RPMI7951 (cell line): ENCODE measurements at places on chromosomes 16 and 17.

DNA sequence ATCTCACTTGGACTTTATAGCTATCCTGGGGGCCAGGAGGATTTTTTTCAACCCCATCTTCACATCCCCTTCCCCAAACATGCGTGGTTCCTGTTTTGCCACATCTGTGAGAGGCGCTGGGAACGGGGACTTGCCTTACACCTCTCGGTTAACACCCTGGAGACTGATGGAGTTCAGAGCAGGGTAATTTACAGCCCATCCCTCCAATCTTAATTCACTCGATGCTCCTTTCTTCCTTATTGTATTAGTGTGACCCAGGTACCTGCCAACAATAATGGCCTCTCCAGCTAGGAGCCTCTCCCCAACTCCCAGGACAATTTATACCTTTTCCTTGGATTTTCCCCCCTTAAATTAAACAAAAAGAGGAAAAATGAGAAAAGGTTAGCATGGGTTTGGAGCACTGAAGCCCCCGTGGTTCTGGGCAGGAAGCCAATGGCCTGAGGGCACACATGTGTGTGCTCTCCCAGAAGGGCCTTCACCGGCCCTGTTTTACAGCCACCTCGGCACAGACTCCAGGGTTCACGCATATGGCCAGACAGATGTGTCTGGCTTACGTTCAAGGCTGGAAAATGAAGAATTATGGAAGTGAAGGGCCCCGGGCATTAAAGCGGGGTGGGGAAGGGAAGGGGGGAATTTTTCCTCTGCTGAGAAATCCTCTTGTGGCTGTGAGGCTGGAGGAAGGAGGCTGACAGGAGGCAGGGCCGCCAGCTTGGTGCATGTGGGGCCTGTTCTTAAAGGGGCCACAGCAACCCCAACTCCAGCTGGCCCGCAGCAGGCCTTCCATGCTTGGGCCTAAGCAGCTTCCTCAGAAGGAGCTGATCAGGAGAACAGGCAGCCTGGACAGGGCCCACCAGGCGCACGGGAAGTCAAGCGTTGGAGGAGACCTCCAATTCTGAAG lies 21.4 kb downstream of the HIC1 start:
- DNase-seq: peak; percentile 96

- DNase-seq: no peak
Measured at GRCh38 chr17:29597361-29598172, 4.6 kb downstream of the ANKRD13B start.

DNA sequence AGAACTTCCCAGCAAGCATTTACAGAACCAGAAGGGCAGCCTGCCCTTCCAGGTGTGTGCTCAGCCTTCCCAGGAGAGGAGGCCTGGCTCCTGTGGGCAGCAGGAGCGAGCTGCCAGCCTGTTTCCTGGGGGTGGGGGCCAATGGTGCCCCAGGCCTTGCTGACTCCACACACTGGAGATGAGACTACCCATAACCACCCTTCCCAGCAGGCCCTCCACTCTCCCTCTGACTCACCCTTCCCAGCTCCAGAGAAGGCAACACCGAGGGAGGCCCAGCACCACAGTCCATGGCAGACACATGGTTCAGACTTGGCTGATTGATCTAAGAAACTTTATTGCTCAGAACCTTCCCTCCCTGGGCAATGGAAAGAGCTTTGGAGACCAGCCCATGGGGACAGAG lies 1.8 kb upstream of the PRSS53 start:
- peak; percentile 75 for DNase-seq

DNA sequence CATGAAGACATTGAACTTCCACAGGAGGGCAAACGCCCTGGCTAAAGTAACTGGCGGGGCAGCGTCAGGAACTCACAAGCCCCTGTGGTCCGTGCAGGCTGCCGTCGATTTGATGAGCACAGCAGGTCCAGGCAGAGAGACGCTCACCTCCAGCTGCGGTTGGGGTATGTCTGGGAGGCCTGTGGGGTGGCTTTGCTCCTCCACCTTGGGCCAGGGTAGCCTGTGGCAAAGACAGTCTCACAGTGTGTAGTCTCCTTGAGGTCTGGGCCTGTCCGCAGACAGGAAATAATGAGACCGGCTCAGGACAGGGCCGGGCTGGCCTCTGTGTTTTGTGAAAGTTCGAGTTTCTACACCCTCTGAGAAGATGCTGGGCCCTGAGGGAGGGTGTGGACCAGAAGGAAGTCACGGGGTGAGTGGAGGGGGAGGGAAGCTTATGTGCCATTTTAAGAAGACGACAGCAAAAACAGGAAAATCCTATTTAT lies 103.3 kb downstream of the METRNL start:
- no peak for DNase-seq

DNA sequence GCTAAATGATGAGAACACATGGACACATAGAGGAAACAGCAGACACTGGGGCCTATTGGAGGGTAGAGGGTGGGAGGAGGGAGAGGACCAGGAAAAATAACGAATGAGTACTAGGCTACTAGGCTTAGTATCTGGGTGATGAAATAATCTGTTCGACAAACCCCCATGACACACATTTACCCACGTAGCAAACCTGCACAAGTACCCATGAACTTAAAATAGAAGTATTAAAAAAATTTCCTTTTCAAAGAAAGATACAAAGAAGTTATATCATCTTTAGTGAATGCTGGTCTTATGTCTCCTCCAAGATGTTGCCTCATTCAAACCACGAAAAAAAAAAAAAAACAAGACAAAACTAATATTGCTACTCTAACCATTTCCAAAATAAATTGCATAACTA lies 31.7 kb downstream of the MBTD1 start:
- DNase-seq: no peak

DNA sequence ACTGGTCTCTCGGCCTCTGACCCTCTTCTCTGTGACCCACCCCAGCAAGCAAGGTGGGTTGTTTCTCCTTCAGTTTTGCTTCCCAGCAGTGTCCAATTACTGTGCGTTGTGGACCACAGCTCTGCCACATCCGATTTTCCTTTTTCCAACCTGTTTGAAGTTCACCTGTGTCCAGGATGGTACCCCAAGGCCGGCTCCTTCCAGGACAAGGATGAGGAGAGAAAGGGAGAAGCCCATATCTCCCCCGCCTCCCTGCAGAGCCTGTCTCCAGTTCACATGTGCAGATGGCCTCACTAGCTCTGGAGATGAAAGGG lies 13.5 kb downstream of the NMRAL1 start:
- no peak for DNase-seq

GRCh38 chr16:81261049-81261648 lies 22.7 kb downstream of the BCO1 start:
- DNase-seq: peak; percentile 17

DNA sequence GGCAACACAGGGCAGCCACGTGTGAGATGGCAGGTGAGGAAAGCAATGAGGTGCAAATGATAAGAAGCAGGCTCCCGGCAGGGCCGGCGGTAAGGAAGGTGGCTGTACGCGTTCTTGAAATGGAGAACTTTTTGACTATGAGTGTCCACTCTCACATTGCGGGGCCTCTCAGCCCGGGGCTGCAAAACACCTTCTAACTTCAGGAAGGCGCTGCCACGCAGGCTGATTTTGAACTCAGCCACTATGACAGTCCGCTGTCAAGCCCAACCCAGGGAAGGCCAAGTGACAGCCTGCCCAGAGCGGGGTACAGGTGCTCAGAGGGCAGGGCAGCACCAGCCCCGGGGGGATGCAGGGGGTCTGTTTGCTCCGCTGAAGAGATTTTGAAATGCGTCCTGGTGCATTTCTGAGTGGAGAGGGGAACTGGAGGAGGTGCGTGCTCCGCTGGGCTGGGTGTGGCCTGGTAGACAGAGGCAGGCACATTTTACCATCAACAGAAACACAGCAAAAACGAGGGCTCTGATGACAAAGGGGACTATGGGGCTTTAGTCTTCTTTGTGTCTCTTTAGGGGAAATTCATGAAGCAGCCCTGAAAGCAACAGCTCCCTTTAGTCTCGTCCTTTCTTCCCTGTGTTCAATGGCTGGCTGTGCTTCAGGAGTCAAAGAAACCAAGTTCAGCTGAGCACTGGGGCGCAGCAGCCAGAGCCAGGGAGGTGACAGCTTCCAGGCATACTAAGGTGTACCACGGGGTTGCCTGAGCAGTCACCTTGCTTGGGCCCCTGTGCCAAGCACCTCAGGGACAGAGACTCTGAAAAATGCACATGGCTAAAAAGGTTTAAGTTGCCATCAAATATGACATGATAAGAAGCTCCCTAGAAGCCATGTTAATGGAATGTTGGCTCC lies 14.6 kb upstream of the SREBF1 start:
- no peak for DNase-seq

DNA sequence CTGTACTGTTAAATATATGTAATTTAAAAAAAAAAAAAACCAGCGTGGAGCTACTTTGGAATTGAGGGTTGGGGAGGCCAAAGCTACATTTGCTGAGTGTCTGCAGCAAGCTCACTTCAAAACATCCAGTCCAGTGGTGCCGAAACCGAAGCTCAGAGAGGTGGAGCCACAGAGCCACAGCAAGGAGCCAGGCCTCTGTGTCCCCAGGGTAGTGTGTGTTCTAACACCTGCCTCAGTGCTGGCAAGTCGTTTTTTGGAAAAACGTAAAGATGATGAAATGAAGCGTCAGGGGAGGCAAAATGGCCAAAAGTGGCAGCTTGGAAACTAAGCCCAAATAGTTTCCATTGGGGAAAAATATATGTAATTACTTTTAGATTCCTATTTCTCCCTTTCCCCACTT lies 36.1 kb upstream of the MRC2 start:
- DNase-seq: no peak

DNA sequence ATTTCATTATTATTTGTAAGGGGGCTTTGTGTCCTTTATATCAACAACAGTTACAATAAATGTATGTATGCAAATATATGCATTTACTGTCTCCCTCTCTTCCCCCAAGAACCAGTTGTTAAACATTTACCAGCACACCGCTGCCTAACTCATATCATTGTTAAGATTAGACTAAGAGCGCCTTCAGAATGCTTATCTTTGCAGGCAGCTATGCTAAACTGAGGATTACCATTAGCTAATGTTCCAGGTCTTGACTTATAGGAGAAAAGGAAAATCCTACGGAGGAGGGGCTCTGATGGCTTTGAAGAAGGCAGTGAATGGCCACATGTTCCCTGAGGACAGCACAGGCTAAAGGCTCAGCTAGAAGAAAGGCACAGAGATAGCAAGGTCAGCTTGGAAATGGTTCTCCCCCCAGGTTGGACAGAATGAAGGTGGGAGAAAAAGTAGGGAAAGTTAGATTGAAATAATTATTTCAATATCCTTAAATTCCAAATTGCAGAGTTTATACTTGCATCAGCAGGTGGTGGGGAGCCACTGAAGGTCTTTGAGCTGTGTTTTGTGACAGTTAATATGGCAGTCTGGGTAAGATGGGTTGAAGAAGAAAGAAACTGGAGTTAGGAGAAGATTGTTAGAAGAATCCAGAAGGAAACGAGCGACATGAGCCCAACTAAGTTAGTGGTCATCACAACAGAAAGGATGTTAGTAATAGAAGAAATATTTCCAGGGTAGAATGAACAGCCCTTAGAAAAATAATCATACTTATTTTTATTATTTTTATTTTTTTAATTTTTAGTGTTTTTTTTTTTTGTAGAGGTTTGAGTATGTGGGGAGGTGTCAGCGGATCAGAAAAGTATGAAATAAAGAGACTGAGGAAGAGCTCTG lies 87.0 kb upstream of the MAF start:
- DNase-seq: no peak

DNA sequence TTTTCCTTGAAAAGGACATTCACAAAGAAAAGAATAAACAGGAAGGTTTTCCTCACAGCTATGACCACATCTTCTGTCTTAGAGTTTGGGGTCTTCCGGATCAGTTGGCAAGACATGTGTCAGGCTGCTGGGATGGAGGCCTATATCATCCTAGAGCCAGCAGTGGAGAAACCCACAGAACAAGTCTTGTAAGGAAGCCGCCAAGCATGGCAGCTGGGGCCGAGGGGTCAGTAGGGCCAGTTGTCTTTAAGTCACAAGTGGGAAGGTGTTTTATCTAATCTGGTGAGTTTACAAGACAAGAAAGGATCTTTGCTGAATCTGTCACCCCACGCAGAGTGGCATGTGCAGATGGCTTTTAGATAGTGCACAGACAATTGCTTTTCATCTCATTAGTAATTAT lies 25.7 kb downstream of the SCNN1B start:
- DNase-seq: no peak

- DNase-seq: no peak
Measured at GRCh38 chr17:15442311-15443180, 24.9 kb downstream of the CDRT4 start.

GRCh38 chr16:56921571-56921970 lies 10.4 kb upstream of the HERPUD1 start:
- no peak for DNase-seq

GRCh38 chr17:38672788-38673706 lies 1.7 kb downstream of the EPOP start:
- DNase-seq: no peak

GRCh38 chr17:62819511-62820221 lies 11.6 kb upstream of the MARCHF10 start:
- DNase-seq: peak; percentile 95

DNA sequence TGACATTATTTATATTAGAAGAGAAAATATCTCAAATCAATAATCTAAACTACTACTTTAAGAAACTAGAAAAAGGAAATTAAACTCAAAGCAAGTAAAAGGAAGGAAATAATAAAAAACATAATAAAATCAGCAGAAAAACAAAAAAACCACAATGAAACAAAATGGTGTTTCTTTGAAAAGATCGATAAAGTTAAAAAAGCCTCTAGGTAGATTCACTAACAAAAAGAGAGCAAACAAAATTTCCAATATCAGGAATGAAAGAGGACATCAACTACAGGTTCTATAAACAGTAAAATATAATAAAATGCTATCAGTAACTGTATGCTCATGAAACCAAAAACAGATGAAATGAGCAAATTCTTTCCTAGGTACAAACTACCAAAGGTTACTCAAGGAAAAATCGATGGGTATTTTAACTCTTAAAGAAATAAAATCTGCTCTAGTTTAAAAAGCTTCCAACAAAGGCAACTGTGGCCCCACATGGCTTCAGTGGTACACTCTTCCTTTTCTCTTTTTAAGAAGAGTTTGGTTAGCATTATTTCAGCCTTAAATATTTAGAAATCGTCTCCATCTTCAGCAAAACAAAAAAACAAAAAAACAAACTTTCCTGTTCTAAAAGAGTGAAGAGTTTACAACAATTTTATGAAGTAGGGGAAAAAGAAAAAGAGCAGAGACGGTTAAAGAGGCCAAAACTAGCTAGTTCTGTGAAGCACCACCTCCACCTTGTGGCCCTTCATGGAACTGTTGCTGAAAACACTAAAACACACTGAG lies 102.2 kb downstream of the TRIM37 start:
- DNase-seq: peak; percentile 46
